Omental fat pad (tissue), 4 donors: ENCODE measurements at places on chromosomes 7 and 10. TPM values are rescaled to one million over a fixed set of nuclear protein-coding genes. Genes with fewer than 3 reads are reported as not detected.

FAM25A gene
- not detected for total RNA-seq

DNA sequence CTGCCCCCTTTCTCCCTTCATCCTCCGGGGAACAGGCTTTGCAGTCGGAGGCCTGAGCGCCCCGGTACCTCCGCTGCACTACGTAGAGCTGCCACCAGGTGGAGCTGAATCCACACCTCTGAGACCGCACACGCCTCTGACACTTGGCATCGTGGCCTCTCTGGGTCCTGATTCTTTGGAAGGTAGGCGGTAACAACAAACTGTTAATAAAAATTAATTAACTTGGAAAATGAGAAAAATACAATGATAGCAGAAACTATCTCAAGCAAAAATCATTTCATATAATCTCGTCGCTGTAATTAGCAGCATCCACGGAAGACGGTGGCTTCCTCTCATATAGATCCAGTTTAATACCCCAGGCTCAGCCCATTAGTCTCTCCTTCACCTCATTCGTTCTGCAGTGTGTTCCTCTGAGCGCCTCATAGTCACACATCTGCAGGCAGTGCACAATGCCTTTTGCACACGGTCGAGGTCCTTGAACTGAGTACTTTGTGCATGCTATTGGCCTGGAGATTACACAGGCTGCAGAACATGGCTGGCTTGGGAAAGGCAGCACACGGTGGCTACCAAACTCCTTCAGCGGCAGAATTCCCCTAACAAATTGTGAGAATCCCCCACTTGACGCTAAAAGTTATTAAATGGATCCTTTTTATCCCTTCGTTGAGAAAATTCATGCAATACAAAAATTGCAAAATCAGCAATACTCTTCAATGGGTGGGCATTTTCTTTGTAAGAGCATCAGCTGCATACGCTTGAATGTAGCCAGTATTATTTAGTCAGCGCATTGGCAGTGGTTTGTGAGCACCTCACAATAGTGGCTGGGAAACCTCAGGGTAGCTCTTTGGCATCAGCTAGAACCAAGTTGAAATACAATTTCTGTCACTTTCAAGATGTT lies 18.7 kb downstream of the OR9A2 start:
- DNase-seq: peak; percentile 83

GRCh38 chr10:110893559-110894179 lies 21.9 kb downstream of the PDCD4 start:
- DNase-seq: no peak

DNA sequence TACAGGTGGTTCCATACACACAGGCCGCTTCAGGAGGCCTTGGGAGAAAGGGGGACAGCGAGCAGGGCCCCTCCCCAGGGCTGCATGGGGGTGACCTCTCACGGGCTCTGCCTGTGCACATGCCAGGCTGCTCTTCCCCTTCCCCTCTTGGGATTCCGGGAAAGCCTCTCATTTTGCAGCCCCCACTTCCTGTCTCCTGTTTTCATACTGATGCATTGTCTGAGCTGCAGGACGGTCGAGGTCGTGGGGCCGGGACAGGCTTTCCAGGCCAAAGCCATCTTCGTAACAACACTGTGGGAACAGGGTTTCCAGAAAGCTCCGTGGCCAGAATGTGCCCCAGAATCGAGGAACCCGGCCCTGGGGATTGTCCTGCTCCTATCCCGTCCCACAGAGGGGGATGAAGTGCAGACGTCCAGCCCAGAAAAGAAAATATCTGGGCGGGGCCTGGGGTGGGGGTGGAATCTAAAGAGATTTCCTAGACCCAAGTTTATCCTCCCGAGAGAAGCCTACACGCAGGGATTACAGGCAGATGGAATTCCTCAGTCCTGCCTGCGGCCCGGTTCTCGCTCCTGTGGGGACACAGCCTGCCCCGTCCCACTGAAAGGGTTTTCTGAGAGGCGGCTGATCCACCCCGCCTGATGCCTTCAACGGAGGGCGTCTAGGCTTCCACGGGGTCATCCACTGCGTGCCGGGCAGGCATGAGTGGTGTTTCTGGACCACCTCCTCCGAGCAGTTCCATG lies 29.5 kb upstream of the DNAAF5 start:
- DNase-seq: no peak

ZNF239 gene
- 1.3 TPM for total RNA-seq
